Activated CD4-positive, alpha-beta T cell treated with anti-CD3 and anti-CD28 coated beads, Interleukin-2, amount 50 U/mL, for 16 hours (primary cell): ENCODE measurements at places on chromosomes 5 and 9.

DNA sequence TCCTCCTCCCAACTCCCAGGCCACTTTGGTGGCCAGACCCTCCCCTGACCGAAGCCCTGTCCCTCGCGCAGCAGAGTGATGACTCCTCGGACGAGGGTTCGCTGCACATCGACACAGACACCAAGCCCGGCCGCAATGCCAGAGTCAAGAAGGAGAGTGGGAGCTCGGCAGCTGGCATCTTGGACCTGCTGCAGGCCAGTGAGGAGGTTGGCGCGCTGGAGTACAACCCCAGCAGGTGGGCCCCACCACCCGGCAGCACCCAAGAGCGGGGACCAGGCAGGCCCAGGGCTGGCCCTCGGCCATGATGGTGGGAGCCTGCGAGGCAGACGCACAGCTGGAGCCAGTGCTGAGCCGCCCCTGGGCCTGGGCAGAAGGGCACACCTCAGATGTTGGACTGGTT lies 90.6 kb downstream of the PHF2 start:
- no peak for DNase-seq

- DNase-seq = no peak
Measured at GRCh38 chr9:27847818-27848217, 274.5 kb upstream of the C9orf72 start.

DNA sequence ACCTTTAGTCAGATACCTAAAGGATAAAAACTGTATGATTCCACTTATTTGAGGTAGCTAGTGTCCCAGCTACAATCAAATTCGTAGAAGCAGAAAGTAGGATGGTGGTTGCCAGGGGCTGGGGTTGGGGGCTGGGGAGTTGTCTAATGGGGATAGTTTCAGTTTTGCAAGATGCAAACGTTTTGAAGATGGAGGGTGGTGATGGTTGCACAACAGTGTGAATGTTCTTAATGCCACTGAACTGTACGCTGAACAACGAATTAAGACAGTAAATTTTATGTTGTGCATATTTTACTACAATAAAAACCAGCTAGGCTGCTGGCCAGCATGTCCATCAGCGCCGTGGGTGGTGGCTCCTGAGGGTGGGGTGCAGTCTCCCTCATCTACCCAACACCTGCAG lies 137.8 kb downstream of the GADD45G start:
- peak; percentile 27 for DNase-seq

GRCh38 chr5:90894866-90895420 lies 336.3 kb downstream of the ADGRV1 start:
- DNase-seq = no peak

GRCh38 chr9:120397453-120397852 lies 182.5 kb downstream of the CDK5RAP2 start:
- DNase-seq = no peak

GRCh38 chr5:37696190-37697021 lies 143.4 kb downstream of the GDNF start:
- DNase-seq = no peak

GRCh38 chr9:105338308-105338707 lies 93.9 kb downstream of the SLC44A1 start:
- DNase-seq = no peak

GRCh38 chr5:10601246-10602030 lies 37.6 kb downstream of the ANKRD33B start:
- no peak for DNase-seq

- no peak for DNase-seq
Measured at GRCh38 chr5:167261309-167262100, 1029.9 kb upstream of the WWC1 start.

DNA sequence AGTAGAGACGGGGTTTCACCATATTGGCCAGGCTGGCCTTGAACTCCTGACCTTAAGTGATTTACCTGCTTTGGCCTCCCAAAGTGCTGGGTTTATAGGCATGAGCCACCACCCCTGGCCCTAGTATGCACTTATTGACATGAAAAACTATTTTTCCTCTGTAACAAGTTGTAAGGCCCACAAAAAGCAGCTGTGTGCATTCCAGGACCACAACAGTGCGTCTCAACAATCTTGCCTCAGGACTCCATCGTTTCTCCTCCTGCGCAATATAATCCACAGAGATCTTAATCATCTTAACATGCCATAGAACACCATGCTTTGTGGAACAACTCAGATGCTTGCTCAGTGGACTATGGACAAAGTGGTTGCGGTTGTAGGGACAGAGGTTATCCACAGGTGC lies 10.2 kb downstream of the OR2V1 start:
- DNase-seq = no peak

DNA sequence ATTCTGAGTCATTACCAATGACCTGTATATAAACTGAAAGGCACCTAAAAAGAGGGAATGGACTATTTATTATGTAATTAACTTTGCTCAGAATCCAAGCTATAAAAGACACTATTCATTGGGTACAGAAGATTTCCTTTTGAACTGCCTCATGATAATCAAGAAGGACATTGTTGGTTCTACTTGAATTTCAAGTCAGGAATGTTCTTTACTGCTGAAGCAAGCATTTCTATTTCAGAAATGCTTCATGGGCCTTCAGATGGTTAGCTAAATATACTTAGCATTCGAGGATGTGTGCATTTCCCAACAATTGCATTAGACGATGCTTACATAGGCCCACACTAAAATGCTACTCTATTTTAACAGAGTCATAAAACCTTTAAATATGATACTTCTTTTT lies 658.2 kb upstream of the DMAC1 start:
- no peak for DNase-seq

GRCh38 chr5:175285261-175285660 lies 158.7 kb downstream of the DRD1 start:
- DNase-seq = no peak

DNA sequence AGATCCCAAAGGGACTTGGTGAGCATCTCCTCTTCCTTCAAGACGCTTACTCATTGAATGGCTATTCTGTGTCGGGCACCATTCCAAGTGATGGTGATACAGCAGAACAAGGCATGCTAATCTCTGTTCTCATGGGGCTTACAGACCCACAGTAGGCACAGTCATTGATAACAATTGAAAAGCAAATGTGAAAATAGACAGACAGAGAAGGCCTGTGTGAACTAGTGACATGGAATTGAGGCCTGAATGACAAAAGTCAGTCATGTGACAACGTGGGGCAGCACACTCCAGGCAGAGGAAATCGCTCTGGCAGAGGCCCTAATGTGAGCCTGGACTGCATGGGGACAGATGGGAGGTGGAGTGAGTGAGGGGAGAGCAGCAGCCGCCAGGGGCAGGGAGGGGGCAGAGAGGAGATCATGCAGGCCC lies 70.7 kb upstream of the CPLX2 start:
- no peak for DNase-seq

DNA sequence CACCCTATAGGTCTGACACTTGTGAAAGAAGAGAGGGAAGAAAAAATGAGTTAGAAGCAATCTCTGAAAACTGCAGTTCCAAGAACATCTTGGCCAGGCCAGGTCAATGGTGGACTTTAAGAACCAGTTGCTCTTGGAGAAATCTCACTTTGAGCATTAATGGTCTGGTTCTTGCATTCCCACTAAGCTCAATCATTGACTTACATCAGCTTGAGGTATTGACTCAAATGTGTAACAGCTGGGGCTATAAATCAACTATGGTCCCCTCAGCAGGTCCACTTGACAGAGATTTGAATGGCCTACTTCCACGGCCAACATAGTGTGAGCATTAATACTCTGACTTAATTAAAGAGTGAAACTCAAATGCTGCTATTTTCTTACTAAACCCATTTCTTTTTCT lies 357.8 kb upstream of the RGMB start:
- no peak for DNase-seq

DNA sequence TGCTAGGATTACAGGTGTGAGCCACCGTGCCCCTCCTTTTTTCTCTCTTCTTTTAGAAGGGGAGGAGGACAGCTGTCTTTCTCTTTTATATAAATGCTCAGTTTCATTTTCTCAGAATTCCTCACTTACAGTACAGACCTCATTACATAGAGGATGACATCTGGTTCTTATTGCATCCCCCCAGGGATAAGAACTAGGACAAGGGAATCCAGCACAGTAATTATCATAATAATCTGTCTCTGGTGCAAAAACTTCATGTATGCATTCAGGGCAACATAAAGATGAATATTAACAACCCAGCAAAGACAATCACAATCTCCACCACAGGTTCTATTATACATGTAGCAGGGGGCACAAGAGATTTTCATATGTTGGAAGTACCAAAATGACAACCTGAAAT lies 5.1 kb downstream of the SPZ1 start:
- no peak for DNase-seq

DNA sequence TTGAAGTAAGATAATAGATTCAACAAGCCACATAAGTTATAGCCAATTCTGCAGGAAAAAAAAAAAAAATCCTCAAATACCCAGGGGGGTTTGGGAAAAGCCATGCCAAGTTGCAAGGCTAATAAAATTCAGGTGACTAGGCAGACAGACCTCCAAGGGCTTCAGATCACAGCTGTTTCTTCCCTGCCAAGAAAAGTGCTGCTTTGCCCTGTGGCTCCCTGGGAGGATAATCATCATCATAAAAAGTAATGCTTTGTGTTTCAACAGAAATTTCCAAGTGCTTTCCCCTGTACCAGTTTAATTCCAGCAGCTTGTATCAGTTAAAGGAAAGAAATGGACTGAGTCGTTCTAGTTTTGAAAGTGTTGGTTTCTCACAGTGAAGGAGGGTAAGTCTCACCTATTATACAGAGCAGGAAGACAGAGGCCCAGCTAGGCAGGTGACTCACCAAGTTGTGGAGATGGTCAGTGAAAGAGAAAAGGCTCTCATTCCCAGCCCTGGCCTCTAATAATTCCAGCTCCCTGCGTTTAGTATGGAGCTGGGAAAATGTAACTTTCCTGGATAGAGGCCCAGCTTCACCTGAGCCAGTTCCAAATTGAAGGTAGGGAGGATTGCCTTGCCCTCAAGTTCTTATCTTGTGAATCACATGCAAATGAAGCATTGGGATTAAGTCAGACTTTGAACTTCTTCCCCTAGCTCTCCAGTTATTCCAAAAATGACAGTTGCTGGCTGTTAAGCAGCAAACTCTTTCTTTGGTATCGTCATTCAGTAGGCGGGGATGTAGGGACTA lies 263.4 kb downstream of the GRIA1 start:
- DNase-seq = no peak

- DNase-seq = peak; percentile 18
Measured at GRCh38 chr9:4596165-4596922, 65.8 kb upstream of the PLPP6 start.

DNA sequence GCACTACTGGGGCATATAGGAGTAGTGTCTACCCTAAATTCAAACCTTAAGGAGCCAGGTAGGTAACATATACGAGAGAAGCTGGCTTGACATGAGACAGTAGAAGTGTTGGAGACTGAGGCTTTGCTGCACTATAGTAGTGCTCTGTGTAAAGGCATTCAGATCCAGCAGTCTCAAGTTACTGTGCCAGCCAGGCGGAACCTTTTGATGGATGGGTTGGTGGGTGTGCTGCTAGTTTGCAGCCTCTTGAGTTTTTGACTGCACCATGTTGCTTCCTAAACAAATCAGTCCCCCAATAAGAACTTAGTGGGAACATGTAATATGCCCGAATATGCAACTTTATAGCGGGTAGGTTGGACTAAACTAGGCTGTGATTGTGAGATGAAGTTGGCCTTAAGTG lies 1.5 kb downstream of the CLTA start:
- DNase-seq = no peak

- no peak for DNase-seq
Measured at GRCh38 chr5:96492459-96493047, 59.5 kb upstream of the PCSK1 start.

DNA sequence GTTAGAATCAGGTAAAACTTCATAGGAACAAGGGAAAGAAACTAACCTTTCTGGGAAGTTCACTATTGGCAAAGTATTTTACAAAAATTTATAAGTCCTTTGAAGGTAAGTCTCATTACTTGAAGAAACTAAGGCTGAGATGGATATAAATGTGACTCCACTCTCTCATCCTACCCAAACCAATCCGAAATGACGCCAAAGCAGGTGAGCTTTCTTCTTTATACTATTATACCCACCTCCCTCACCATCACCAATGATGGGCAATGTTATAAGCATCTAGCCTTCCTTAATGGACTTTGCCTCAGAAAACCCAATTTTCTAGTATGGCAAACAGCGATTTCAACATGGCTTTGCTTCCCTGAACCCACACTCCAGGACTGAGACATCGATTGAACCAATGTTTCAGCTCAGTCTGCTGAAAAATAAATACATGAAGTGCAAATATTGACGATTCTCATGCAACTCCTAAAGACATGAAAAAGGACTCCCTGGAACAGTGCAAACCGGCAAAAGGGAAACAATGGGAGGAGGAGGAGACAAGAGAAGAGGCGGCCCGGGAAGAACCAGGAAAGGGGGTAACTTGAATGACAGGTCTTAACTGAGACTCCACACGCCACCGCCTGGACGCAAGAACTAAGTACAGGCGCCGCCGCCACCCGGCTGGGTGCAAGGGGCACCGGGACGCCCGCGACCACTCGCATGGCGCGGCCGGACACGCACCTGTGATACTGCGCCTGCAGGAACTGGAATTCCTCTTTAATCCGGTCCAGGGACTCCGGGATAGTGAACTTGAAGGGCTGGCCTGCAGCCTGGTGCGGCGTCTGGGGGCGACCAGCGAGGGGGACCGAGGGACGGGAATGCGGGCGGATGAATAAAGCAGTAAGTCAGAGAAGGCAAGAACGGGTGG lies 2.5 kb downstream of the TLE1 start:
- peak; percentile 12 for DNase-seq

- DNase-seq = no peak
Measured at GRCh38 chr9:94685359-94685758, 41.1 kb upstream of the AOPEP start.

DNA sequence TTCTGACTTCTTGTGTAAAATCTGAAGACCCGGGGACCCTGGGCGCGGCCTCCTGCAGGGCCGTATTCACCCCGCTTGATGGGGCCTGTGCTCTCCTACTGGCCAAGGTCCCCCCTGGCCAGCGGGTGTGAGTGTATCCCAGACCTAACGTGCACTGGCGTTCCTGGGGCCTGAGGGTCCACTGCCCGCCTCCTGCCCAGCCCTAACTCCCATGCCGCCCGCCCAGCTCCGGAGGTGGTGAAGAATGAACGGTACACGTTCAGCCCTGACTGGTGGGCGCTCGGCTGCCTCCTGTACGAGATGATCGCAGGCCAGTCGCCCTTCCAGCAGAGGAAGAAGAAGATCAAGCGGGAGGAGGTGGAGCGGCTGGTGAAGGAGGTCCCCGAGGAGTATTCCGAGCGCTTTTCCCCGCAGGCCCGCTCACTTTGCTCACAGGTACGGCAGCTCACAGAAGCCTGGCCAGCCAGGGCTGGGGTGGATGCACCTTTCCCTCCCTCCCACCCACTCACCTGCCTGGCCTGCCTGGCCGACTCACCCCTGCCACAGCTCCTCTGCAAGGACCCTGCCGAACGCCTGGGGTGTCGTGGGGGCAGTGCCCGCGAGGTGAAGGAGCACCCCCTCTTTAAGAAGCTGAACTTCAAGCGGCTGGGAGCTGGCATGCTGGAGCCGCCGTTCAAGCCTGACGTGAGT lies 9.5 kb downstream of the GRK6 start:
- DNase-seq = no peak

- no peak for DNase-seq
Measured at GRCh38 chr5:134708301-134708700, 30.0 kb upstream of the CAMLG start.

- no peak for DNase-seq
Measured at GRCh38 chr5:15621094-15621493, 121.1 kb downstream of the FBXL7 start.
